Airway epithelial cell (primary cell): ENCODE measurements at places on chromosomes 2 and 18. TPM values are rescaled to one million over a fixed set of nuclear protein-coding genes. Genes with fewer than 3 reads are reported as not detected.

Gene HMSD
- 0.56 and 1.3 TPM in 2 replicates for total RNA-seq

Gene AOX1
- 3.7 and 10.6 TPM in 2 replicates for total RNA-seq

Gene OBSL1
- 35.3 and 35.9 TPM in 2 replicates for total RNA-seq

Gene ELOA2
- total RNA-seq: not detected in 2 replicates

Gene ZNF519
- 2.5 and 9.3 TPM in 2 replicates for total RNA-seq

Gene MROH2A
- not detected in 2 replicates for total RNA-seq

Gene DYNAP
- total RNA-seq: 0.14 TPM in 1 of 2 replicates, not detected in the other

Gene ANKRD30B
- total RNA-seq: not detected in 2 replicates

Gene NEU2
- total RNA-seq: not detected in 2 replicates

Gene PAX3
- not detected in 2 replicates for total RNA-seq

Gene HSBP1L1
- total RNA-seq: 30.8 and 56.3 TPM in 2 replicates

Gene INPP5D
- 24.9 and 33.6 TPM in 2 replicates for total RNA-seq

Gene ATP5MC3
- total RNA-seq: 320 and 335 TPM in 2 replicates

Gene SEPTIN2
- 207 and 226 TPM in 2 replicates for total RNA-seq

Gene LRRC30
- not detected in 2 replicates for total RNA-seq

Gene RTP5
- not detected in 2 replicates for total RNA-seq

Gene CCDC150
- total RNA-seq: 1.2 and 5.9 TPM in 2 replicates

Gene RALBP1
- 54.2 and 67.6 TPM in 2 replicates for total RNA-seq
